ENCODE measurements at places on chromosomes 5 and 9. TPM values are rescaled to one million over a fixed set of nuclear protein-coding genes. Genes with fewer than 3 reads are reported as not detected.

DNA sequence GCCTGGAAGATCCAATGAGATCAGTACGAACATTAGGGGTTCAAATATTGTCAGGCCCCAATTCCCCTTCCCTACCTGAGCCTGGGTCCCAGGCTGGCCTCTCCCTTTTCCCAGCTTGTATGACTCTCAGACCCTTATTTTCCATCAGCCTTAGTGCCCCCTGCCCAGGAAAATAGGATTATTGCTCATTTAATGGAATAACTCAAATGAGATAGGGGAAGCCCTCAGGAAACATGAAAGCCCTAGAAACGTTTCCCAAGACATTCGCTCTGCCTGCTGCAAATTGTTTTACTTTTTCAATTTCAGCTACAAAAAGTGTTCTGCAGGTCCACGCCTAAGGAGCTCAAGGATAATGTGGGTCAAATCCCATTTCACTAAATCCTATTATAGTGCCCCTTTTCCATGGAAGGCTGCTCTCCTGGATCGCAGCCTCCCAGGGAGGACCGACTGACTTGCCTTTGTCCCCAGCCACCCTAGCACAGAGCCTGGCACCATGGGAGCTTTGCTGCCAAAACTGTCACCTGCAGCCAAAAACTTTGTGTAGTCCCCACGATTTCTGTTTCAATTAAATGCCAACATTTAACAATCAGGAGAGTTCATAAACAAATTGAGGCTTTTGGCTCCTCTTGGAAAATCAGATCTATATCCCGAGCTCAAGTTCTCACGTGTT is 46.9 kb downstream of the THOC3 start:
- no peak for DNase-seq

GRCh38 chr5:42600441-42600840 is 156.2 kb upstream of the CCDC152 start:
- no peak for DNase-seq

DNA sequence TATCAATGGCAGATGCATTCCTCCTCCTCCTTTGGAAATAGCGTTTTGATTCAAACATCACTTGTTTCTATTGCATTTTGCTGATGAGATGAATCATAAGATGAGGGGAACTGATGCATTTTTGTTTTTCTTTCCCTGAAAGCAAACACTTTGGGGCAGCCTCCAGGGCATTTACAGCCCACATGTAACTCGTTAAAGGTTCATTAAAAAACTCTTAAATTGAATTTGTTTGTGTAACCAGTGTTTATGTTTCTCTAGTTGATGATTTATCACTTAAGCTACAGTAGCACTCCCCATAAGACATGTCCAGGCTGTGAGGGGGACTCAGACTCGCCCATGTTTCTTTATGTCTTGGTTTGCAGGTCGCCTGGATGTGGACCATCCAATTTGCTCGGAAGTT is 246.1 kb upstream of the ANKH start:
- DNase-seq, result no peak

DNA sequence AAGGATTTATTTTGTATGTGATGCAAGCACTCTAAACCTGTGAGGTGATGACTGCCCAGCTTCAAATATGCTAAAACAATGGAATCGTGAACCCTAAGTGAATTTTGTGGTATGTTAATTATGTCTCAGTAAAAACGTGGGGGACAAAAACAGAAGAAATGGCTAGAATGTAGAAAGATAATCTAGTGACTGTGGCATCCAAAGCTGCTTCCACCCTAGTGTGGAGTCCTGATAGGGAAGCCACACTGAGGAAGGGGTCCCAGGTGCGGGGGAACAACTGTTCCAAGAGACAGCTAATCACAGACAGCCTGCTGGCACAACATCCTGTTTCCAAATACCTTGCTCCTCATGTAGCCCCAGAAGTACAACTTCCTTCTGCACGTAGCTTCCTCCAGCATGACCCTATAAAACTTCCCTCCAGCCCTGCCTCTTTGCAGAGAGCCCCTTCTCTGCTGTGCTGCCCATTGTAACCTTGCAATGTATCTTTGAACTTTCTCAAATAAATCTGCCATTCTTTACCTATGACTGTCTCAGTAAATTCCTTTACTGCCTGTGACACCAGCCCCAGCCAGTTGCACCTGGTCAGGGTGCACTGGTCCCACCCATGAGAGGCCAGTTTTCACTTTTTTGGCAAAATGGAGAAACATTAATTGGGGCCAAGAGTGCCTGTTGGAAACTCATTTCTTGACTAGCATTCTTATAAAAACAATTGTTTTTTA is 4.9 kb downstream of the GMCL2 start:
- DNase-seq, result no peak

- no peak for DNase-seq
Measured at GRCh38 chr9:130296783-130297055, 31.2 kb downstream of the HMCN2 start.

ACOT12 gene
- not detected for total RNA-seq

DNA sequence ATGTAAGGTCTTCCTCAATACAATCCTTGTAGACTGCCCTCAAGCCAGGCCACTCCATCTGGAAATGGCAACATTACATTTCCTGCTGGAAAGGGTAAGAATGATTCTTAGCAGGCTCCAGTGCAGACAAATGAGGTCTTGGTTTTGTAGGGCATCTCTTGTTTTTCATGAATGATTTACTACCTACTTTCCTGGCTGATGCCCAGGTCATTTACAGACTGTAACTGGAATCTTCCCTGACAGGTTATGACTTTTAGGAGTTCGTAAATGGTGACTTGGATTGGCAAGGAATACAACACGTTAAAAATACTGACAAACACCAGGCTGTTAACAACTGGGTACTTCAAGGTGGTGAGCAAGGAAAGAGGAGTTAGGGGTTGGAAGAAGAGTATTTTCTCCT is 510.5 kb upstream of the TNC start:
- no peak for DNase-seq

FOCAD gene
- 18.2 TPM for total RNA-seq

- no peak for DNase-seq
Measured at GRCh38 chr5:17930346-17930745, 296.1 kb downstream of the TAF11L14 start.

DNA sequence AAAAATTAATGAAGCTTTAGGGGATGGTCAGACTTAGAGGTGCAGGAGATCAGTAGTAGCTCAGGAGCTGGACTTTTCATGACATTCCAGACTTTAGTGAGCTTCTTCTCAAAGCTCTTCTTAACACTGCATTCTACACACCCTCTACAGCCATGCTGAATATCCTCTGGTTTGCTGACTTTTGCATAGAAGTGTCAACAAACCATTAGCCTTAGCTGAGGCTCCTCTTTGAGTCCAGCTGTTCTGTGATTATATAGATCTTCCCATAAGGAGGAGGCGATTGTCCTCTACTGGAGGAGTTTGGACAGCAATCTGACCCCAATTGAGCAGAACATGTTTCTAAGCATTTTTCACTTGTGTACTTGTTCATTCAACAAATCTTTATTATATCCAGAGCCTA is 75.0 kb upstream of the RUSC2 start:
- DNase-seq, result no peak

GDF9 gene
- 0.94 TPM for total RNA-seq

GGTA1 gene
- total RNA-seq, result 0.50 TPM

- no peak for DNase-seq
Measured at GRCh38 chr9:38272710-38273109, 119.8 kb upstream of the ALDH1B1 start.

- no peak for DNase-seq
Measured at GRCh38 chr9:12798066-12798770, 23.4 kb downstream of the LURAP1L start.

CYLC2 gene
- not detected for total RNA-seq

Measured in T-helper 17 cell (primary cell).